Neural cell (in vitro differentiated cells): ENCODE measurements at places on chromosomes 7 and 10. TPM values are rescaled to one million over a fixed set of nuclear protein-coding genes. Genes with fewer than 3 reads are reported as not detected.

The SLC16A12 gene
- 0.04 TPM in 1 of 2 replicates, not detected in the other for polyA plus RNA-seq

The EBF3 gene
- polyA plus RNA-seq: 0.38 and 0.98 TPM in 2 replicates

The ACHE gene
- polyA plus RNA-seq: 12.2 and 14.3 TPM in 2 replicates

The UCMA gene
- polyA plus RNA-seq: not detected in 2 replicates

The ANKRD7 gene
- polyA plus RNA-seq: not detected in 2 replicates

The MYOZ1 gene
- polyA plus RNA-seq: 0.61 TPM in 1 of 2 replicates, not detected in the other

The DPP6 gene
- 20.4 and 21.8 TPM in 2 replicates for polyA plus RNA-seq

The GDF2 gene
- not detected in 2 replicates for polyA plus RNA-seq

The XRCC2 gene
- 0.89 and 1.2 TPM in 2 replicates for polyA plus RNA-seq

The PPRC1 gene
- 3.8 and 6.0 TPM in 2 replicates for polyA plus RNA-seq

The VAX1 gene
- 0.63 and 0.70 TPM in 2 replicates for polyA plus RNA-seq

The DPYSL4 gene
- 116 and 143 TPM in 2 replicates for polyA plus RNA-seq

The GRM3 gene
- polyA plus RNA-seq: 15.9 TPM in 2 replicates

The UFSP1 gene
- polyA plus RNA-seq: 2.4 and 5.0 TPM in 2 replicates

The C10orf62 gene
- polyA plus RNA-seq: not detected in 2 replicates

The MAGI2 gene
- 18.7 and 19.3 TPM in 2 replicates for polyA plus RNA-seq

The ATOH7 gene
- 2.5 and 3.0 TPM in 2 replicates for polyA plus RNA-seq
